ENCODE measurements at places on chromosomes 1 and 21.
A peak's percentile ranks its signal among the peaks of the same experiment; 100 is the strongest.

GRCh38 chr1:54167422-54168139 is 14.8 kb upstream of the CDCP2 start:
- no peak for DNase-seq

DNA sequence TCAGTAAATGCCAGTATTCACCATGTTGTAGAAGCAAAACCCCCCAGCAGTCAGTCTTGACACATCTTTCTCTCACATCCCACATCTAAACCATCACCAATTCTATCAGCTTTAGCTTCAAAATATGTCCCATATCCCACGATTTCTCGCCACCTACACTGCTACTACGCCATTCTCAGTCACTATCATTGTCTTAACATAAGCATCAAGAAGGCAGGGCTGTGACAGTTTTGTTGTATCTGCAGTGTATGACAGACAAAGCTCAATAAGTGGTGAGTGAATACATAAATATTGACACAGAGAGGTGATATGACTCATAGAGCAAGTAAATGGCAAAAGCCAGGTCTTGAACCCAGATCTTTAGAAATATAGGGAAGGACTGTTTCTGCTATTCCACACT is 59.9 kb downstream of the JAK1 start:
- no peak for DNase-seq

- no peak for DNase-seq
Measured at GRCh38 chr1:15448877-15449462, 7.6 kb upstream of the CELA2A start.

DNA sequence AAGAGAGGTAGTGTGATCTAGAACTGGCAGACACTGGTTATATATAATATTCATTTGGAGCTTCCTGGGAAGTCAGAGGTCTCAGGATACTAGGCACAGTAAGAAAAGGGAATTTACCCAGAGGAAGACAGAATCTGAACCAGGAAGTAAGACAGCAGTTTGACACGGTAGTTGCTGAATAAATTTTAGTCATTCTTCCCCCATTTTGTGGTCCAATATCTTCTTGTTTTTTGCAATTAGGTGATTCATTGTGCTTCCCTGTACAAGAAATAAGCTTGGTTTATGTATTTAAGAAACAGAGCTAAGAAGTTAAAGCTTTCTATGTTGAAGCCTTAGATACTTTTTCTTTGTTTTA is 1.3 kb downstream of the TMEM167B start:
- no peak for DNase-seq

DNA sequence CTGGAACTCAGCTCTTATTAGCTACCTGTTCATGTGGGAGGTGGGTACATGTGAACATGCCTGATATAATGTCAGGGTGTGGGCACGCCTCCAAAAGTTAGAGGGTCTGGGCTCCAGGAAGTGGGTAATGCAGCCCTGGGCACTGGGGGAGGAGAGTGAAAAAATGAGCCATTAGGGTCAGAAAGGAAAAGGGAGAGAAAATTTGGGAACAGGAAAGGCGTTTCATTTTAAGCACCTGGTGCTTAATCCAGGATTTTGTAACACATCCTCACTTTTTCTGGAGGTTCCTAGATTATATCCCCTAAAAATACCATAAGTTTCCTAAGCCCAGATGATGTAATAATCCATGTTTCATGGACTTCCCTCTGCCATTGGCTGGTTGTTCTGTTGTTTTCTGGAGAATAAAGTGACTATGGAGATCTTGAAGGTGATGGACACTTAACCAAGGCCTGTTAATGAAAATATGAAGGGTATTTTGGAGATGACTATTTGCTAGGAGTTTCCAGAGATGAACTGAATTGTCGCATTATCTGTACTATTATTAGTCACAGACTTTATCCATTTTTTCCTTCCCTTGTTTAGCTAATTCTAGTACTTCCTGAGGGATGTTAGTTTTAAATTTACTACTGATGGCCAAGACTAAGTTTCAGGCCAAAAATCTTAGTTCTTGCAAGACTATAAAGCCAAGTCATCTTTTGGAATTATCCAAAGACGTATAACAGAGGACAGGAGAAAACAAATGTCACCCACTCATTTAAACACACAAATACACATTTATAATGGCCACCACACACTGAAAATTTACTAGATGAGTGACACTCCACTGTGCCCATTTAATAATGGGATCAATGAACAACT is 24.4 kb upstream of the TARBP1 start:
- DNase-seq: no peak

DNA sequence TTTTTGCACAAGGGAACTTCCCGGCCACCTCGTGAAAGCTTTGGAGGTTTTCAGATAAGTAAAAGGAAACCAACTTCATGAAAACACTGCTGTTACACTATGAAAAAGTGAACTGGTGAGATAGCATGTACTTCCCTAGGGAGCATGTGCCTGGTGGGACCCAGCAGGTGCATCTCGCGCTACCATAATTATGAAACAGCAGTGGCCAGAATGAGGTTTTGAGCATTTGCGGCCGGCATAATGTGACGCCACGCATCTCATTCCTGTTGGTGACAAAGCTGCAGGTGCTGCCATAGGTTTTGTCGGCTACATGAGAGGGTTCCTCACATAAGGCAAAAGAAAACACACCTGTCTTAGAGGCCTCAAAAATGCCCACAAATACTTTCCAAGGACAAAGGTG is 1.7 kb downstream of the KRTAP10-3 start:
- DNase-seq: no peak

GRCh38 chr1:201739492-201740085 is 89.4 kb upstream of the IPO9 start:
- peak; percentile 91 for DNase-seq

- no peak for DNase-seq
Measured at GRCh38 chr1:204143276-204144041, 8.4 kb downstream of the ETNK2 start.

DNA sequence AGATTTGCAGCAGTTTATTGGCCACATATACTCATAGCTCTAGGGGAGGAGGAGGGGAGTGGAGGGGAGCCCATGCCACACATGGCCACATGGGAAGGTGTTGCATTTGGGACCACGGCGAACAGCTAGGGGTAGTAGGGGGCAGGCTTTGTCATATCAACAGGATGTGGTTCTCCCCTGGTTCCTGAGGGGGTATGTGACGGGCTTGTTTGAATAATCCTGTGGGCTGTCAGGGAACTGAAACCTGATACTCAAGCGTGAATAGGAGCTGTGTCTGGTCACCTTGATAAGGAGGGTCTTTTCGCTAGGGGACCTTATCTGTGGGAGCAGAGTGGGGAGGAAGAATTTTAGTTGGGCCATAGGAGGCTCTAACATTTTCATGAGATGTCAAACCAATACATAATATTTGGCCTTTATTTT is 264.7 kb downstream of the CTH start:
- peak; percentile 30 for DNase-seq

GRCh38 chr1:87325982-87326738 is 2.5 kb upstream of the LMO4 start:
- peak; percentile 67 for DNase-seq

GRCh38 chr21:14583629-14584255 is 37.6 kb upstream of the SAMSN1 start:
- DNase-seq: no peak

- peak; percentile 66 for DNase-seq
Measured at GRCh38 chr1:204127597-204128242, 24.1 kb downstream of the ETNK2 start.

GRCh38 chr1:58648842-58649241 is 51.0 kb downstream of the MYSM1 start:
- no peak for DNase-seq

DNA sequence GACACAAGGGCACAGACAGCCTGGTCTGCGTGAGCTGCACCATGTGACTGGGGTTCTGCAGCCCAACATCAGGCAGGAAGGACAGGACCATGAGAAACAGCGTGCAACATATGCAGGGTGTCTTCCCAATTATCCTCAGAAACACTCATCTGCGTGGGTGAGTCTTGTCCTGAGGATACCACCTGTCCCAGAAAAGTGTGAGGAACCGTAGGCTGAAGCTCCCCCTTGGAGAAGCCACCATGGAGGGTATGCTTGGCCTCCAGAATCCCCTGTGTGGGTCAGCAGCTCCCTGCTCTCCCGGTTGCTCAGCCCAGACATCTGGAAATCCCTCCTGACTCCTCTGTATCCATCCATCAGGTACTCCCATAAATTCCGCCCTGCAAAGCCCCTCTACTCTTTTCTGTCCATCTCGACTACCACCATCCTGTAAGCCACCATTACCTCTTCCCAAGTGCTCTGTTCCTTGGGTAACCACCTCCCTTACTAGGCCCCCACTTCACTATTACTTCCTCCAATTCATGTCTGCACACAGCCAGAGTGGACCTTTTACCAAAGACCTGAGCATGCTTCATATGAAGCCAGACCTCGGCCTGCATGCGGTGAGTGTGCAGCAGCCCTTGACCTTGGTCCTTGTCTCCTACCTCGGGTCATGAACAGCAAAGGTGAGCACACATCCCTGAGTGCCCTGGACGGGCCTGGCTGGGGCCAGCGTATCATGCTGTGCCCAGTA is 33.0 kb downstream of the ETS2 start:
- DNase-seq: no peak

DNA sequence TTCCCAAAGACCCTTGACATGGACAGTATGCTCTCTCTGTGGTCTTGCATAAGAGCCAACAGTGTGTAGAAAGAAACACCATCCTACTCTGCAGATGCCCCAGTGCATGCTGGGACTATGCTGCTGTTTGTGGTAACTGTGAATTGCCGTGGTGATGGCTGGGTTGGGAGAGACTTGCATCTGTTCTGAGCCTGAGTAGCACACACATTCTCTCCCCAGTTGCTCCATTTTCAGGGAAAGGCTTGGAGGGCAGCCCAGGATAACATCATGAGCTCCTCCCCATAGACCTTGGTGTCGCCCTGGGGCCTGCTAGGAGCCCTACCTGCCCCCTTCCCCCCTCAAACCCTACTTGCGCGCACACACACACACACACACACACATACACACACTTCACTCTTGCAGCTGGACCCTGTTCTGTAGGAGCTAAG is 120.9 kb upstream of the IPO9 start:
- DNase-seq: no peak

- no peak for DNase-seq
Measured at GRCh38 chr1:208942394-208943130, 641.0 kb upstream of the CAMK1G start.

GRCh38 chr1:222358100-222358499 is 189.8 kb downstream of the HHIPL2 start:
- no peak for DNase-seq

- DNase-seq: no peak
Measured at GRCh38 chr1:100452641-100453040, 85.3 kb upstream of the GPR88 start.

- no peak for DNase-seq
Measured at GRCh38 chr1:231639819-231640218, 13.2 kb downstream of the DISC1 start.

GRCh38 chr1:169584483-169585144 is 1.7 kb downstream of the F5 start:
- DNase-seq: no peak

- DNase-seq: no peak
Measured at GRCh38 chr1:237282208-237282783, 240.3 kb downstream of the RYR2 start.

GRCh38 chr1:116318897-116319296 is 54.1 kb upstream of the ATP1A1 start:
- peak; percentile 57 for DNase-seq

DNA sequence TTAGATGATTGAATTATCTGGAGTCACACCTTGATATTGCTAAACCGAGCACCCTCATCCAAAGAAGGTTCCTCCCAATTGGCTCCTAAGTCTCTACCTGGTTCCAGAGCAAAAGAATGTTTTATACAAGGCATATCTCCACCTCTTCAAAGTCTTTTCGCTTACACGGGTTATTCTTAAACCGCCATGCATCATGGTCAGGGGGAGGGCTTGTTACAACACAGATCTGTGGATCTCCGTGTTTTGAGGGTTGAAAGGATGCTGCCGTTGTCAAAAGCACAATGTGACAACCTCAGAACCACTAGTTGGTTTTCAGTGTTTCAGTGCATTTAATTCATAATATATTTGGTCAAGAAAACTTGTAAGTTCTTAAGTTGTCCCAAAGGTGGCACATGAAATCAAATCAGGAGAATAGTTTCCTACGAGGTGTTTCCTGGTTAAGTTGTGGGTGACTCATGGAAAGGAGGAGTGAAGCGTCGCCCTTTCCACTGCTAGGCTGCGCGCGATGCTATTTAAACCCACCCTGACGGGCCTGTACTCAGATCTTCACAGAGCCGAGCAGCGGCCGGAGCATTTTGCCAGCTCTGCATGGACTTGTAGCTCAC is 1531.6 kb upstream of the TPTE start:
- DNase-seq: no peak

DNA sequence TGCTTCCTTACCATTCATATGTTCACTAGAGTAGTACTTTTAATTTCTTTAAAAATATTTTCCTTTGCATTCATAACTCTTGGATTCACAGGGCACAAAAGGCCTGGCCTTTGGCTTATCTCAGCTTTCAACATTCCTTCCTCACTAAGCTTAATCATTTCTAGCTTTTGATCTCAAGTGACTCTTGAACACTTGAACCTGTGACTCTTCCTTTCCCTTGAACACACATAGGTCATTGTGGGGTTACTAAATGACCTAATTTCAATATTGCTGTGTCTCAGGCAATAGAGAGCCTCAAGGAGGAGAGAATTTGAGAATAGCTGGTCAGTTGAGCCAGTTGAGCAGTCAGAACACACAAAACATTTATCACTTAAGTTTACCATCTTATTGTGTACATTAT is 49.9 kb downstream of the COL11A1 start:
- DNase-seq: no peak

DNA sequence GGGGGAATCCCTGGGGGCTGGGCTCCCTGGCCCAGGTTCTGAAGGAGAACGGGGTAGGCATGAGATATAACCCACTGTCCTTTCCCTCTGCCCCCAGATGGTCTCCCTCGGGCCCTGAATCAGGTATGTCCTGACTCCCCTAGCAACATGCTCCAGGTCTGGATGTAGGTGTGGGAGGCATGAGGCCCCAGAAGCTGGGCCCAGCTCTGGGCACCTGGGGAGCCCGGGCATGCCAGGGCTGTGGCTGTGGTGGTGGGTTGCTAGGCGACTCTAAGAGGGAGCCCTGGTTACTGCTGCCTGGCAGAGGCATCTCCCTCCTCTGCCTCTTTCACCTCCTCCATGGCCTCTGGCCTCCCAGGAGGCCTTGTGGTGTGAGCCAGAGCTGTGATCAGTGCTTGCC is 16.2 kb downstream of the FOXO6 start:
- DNase-seq: no peak

DNA sequence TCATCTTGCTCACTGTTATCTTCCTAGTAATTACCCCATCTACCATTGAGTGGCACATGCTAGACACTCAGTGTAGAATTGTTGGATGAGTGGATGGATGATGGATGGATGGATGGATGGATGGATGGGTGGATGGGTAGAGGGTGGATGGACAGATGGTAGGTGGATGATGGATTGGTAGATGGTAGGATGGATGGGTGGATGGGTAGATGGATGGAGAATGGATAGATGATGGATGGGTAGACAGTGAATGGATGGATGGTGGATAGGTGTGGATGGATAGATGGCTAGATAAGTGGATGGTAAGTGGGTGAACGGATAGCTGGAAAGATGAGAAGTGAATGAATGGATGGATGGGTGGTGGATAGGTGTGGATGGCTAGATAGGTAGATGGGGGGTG is 165.3 kb upstream of the KLHDC7A start:
- DNase-seq: no peak

Measured in NCI-H526 (cell line).